ENCODE measurements at places on chromosomes 2 and 18.

- DNase-seq = no peak
Measured at GRCh38 chr18:9437021-9437437, 38.3 kb upstream of the RALBP1 start.

DNA sequence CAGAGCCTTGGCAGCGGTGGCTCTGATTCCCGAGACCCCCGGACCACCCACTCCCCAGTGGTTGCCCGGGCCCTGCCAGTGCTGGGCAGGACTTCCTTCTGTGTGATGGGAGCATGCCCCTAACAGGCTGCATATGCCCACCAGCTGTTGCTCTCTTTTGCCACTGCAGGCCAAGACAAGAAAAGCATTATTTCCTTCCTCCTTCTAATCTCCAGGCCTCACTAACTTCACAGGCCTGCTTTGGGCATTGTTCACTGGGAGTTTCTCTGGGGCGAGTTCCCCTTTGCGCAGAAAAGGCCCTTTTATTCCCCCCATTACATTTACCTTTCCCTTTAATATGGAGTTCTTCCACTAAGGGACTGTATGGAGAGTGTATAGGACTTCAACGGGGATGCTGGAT, 249.1 kb upstream of the SIX2 start:
- no peak for DNase-seq

DNA sequence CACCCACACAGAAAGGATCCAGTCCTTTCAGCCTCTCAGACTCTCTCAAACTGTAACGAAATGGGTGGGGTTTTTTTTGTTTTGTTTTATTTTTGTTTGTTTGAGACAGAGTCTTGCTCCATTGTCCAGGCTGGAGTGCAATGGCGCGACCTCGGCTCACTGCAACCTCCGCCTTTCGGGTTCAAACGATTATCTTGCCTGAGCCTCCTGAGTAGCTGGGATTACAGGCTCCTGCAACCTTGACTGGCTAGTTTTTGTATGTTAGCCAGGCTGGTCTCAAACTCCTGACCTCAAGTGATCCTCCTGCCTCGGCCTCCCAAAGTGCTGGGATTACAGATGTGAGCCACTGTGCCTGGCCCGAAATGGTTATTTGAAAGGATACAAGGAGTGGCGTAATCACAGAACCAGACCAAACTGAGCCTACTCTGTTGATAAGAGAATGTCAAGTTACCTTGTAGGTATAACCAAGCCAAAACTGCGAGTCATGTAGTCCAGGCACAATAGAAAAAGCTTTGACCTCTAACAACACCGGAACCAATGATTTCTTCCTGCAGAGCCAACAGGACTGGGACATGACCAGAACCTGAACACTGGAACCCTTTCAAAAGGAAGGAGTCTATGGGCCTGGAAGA, 72.5 kb downstream of the NCAPH start:
- DNase-seq = no peak

DNA sequence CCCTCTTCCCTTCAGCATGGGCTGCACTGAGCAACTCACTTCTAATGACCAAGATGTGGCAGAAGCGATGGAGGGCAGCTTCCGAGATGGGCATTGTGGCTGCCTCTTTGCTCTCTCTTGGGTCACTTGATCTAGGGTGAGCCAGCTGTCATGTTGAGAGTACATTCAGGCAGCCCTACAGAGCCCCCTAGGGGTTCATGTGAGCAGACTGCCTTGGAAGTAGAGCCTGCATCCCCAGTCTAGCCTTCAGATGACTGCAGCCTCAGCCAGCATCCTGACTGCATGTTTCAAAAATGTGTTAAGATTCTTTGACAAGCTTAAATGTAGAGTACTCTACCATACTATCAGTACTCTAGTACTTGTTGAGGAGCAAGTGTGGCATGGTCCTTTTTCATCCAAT, 143.9 kb downstream of the NCK2 start:
- DNase-seq = peak; percentile 37
